Activated CD4-positive, alpha-beta T cell treated with anti-CD3 and anti-CD28 coated beads, Interleukin-2, amount 10 ng/mL, durations not matched to agents 7 days and 5 days (primary cell): ENCODE measurements at places on chromosomes 16 and 17.

- no peak for DNase-seq
Observed at GRCh38 chr17:75813081-75814020, 28.7 kb downstream of the UNK start.

- DNase-seq: no peak
Observed at GRCh38 chr17:79948406-79948944, 87.2 kb downstream of the TBC1D16 start.

DNA sequence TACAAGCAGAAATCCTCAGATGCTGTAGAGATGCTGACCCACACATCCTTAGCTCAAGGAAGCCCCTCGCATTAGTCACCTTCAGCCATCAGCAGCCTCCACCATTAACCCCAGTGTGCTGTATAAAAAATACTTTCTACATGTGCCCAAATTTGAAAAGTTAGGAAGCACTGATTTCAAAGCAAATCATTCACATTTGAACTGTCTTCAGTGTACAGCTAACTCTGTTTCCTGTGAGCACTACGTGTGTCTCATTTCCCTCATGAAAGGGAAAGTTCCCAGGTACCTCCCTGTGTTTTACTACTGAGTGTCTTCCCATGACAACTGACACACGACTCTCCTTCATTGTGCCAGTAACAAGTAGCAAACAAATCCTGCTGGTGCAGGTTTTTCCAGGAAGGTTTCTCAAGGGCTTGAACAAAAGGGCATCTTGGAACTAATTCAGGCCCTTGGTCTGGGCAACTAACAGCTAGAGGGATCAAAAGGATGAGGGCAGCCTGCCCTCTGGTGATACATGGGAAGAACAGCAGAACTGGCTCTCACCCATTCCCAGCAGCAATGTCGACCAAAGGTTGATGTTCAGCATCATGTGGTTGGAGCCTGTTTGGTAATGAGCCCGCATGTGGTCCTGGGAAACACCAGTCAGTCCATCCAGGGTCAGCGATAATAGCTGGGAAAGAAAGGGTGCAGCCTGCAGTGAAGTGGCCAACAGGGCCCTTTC is 4.0 kb downstream of the SLC35B1 start:
- peak; percentile 34 for DNase-seq

GRCh38 chr17:42221886-42222745 is 27.8 kb upstream of the GHDC start:
- DNase-seq: peak; percentile 66

GRCh38 chr17:9021158-9021991 is at the start of gene NTN1:
Gene NTN1 (plus strand): TSS chr17:9021510. CDS start chr17:9022374, 864 bp downstream.
- peak; percentile 49 for DNase-seq

DNA sequence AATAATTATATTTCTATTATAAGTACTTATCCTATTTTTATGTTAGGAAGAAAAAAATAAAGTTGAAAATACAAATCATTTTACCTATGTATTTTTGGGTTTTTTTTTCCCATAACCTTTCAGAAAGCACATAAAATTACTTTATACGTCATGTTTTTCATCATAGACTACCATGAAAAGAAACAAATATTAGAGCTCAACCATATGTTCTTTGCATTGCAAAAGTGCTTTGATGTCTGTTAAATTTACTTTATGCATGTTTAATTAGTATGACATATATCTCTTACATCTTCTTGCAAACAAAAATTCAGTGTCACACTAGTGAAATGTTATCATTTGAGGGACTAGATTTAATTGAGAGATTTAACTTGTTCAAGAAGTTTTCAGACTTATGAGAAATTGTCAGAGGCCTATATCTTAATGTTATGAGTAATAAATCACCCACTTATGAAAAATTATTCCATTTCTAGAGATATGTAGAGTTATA is 24.0 kb downstream of the BRIP1 start:
- DNase-seq: no peak

- no peak for DNase-seq
Observed at GRCh38 chr16:76370344-76370743, 93.1 kb downstream of the CNTNAP4 start.

DNA sequence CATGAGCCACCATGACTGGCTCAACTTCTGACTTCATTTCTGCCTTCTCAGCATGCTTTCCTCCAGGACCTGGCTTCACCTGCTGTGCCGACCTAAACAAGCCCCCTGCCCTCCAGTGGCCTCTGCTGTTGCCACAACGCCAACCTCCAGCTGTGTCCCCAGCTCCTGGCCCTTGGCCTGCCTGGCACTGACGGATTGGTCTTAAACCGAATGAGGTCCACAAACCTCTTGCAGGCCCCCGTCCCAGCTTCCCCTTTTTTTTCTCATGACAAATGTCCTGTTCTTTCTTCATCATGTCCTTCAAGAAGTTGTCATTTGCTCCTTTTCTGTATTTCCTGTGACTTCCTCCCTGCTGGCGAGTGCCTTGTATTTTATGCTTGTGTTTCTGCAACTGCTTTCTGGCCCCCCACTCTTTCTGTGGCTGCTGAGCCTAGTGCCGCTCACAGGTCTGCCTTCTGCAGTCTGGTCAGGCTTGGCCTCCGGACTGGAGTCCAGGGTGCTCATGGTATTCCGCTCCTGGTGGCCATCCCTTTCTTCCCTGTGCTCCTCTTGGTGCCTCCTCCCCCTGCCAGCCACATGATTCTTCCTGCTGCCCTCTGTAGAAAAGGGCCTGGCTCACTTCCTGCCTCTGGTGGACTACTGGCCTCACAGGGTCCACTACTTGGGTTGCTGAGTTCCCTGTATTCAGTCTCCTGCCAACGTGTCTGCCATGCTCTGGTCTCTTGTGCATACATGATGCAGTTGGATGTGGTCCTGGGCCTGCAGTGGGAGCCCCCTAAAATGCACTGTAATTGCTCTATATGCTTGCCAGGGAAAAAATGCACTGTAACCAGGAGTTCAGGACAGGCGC is 2.9 kb downstream of the ATP6V0C start:
- DNase-seq: no peak

DNA sequence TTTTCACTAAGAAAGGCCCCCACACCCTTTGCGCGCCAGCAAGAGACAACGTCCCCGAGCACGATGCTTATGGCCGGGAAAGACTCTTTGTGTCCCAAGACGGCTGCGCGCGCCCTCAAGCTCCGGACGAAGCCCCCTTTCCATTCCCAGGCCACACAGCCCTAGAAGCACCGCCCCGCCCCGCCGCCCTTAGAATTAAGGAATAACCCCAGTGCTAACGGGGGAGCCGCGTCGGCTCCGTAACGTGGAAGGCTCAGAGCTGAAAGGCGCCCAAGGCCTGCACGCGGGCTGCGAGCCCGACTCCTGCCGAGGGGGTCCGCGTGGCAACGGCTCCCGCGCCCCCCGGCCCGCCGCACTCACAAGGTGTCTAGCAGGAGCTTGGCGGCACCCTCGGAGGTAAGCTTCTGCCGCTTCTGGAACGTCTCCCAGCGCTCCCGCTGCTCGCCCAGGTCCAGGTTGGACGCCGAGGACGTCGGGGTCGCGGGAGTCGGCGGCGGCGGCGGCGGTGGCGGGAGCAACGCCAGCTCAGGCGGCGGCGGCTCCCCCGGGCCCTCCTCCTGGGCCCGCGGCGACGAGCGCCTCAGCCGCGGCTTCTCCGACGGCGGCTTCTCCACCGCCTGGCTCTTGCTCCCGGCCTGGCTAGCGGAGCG is 477 bp downstream of the CENPV start:
- DNase-seq: peak; percentile 24

- no peak for DNase-seq
Observed at GRCh38 chr16:54405478-54405877, 118.9 kb upstream of the IRX3 start.

GRCh38 chr16:87060034-87060986 is 256.9 kb downstream of the C16orf95 start:
- no peak for DNase-seq

DNA sequence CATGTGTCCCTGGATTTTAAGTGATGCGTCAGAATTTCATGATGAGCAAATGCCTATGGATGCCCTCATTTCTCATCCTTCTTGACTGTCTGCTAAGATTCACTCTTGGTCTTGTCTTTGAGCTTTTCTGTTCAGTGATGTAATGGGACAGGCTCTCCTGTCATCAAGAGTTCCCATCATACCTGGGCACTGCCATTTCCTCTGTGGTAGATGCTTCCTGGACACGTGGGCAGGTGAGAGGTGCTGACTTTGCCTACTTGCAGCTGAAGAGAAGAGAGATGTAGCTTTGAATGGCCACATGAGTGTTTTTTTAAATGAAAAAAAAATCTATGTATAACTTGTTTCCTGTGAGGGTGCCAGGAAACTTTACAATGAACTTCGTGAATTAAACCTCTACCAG is 557.7 kb downstream of the MAF start:
- DNase-seq: peak; percentile 16

- no peak for DNase-seq
Observed at GRCh38 chr16:68081861-68082628, 3.1 kb upstream of the NFATC3 start.
